ENCODE measurements at places on chromosomes 5 and 9.

GRCh38 chr5:139406963-139407362 is 3.1 kb upstream of the SPATA24 start:
- peak; percentile 4 for DNase-seq

DNA sequence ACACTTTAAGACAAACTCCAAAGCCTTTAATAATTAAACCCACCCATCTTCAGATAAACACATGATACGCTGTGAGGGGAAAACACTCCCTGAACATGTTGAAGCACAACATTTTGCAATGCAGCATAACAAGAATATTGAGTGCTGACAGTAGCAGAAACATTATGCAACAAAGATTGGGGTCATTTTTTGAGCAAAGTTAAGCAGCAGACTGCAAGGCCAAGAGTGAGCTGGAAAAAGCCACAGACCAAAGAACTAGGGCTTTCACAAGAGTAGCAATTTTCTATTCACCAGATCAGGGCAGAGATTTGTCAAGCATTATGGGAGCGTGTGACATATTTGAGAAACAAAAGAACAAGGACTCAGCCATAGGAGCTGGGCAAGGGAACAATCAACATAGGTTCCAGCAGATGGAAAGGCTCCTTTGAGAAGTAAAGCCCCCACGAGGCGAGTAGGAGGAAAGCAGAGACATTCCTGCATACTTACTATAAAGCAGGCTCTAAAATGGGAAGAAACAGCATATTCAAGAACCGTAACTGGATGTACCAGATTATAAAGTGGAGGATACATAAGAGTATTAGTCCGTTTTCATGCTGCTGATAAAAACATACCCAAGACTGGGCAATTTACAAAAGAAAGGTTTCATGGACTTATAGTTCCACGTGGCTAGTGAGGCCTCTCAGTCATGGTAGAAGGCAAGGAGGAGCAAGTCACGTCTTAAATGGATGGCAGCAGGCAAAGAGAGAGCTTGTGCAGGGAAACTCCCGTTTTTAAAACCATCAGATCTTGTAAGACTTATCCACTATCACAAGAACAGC is 4.8 kb upstream of the TTC23L start:
- DNase-seq: no peak

- no peak for DNase-seq
Observed at GRCh38 chr5:53366245-53366644, 114.2 kb upstream of the FST start.

DNA sequence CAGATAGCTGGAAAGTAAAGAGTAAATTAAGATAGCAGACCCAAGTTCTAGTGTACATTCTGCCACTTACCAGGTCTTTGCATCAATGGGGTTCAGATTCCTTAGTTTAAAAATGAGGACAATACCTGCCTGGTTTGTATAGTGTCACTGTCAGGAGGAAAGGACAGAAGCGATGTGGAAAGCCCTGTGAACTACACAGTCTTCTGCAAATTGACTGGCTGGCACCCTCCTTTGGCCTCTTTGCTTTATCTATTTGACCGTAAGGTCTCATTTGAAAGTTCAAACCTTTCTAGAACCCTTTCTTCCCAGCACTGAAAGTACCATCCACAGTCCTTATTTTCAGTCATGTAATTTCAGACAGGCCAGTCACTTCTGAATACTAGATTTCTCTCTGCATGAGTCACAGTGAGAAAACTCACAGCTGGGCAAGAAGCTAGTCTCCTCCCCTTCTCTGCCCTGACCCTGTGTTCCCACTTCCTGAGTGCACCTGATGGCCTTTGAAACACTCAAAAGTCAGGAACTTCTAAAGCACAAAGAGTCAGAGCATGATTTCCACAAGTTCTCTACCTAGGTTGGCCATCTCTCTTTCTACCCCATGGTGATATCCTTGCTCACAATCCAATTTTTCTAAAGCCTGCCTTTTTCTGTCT is 91.3 kb upstream of the RASEF start:
- DNase-seq: no peak

GRCh38 chr9:124411514-124412227 is 3.6 kb downstream of the PSMB7 start:
- DNase-seq: no peak

DNA sequence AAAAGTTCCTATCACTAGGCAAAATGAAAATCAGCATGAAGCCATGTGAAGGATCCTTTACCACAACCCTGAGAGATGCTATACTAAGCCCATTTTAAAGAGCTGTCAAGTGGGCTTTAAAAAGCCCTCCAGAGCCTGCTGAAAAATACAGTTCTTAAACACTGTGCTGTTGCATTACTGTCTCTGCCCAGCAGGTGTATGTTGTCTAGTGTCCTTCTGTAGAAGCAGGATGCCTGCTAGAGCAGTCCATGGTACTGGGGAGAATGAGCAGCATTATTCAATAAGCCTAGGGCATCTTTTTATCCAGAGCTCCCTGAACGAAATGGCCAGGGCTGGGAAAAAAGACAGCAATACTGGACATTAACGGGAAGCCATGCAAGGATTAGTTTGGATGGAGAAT is 126.2 kb upstream of the PLCXD3 start:
- no peak for DNase-seq

DNA sequence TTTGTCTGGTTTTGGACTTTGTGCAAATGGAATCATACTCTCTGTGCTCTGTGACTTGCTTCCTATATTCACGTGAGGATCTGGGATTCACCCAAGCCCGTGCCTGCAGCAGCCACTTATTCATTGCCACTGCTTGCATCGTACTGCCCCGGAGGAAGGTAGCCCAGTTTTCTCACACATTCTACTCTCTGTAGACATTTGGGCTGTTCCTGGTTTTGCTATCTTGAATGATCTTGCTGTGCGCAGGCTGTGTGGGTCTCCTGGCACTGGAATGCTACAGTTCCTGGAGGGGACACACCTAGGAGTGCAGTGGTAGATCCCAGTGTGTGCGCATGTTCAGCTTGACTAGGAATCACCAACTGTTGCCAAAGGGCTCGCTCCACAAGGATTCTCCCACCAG is 99.2 kb upstream of the BOD1 start:
- DNase-seq: no peak

DNA sequence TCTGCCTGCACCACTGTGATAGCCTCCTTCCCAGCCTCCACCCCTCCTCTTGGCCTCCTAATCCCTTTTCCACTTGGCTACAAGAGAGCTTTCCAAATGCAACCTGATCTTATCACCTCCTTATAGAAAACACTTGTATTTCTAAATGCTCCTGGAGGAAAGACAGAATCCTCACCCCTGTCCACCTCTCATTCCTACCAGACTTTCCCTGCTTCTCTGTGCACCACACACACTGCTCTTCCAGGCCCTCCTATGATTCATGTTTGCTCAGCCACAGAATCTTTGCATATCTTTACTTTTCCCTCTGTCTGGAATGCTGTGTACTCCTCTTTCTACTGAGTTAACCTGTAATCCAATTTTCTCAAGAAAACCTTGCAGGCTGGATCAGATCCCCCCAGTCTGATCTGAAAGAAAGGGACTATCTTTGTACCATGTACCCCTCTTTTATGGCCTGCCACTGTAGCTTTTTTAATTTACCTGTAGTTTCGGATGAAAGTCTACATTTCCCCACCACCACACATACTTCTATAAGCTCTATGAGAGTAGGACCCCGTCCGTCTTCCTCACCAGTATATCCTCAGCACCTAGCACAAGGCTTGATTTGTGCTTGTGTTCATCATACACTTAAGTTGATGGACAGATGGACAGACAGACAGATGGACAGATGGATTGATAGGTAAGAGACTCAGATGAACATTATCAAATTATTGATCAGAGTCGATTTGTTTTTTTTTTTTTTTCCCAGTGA is 95.3 kb downstream of the GALNT10 start:
- no peak for DNase-seq

- DNase-seq: no peak
Observed at GRCh38 chr9:103992938-103993579, 101.0 kb upstream of the SMC2 start.

DNA sequence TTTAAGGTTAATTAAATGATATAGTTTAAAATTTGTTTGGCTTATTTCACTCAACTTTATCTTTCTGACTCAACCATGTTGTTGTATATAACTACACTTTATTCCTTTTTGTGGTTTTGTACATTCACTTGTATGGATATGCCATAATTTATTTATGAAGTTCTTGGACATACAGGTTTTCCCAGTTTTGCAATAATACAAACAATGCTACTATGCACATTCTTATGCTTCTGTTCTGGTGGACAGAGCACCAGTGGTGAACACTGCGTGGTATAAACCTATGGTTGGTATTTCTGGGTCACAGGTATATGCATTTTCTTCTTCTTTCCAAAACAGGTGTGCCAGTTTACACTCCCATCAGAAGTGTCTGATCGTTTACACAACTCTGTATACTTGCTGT is 35.7 kb upstream of the TRIM14 start:
- no peak for DNase-seq

DNA sequence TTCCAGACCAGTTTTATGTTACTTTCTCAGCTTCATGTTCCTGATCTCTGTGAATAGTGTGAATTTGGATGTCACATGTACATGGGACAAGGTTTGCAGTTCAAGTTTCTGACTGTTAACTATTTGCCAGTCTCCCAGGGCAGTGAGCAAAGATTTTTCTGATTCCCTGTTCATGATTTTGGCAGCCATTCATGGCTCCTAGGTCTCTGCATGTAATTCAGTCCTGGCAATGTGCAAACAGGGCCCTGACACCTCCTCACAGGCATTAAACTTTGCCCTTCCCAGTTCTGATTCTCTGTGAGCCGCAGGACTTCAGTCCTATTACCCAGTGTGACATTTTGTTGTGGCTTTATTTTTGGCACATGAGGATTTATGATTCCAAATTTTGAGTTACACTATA is 349.7 kb downstream of the ARRDC3 start:
- DNase-seq: no peak

- no peak for DNase-seq
Observed at GRCh38 chr5:6820851-6821479, 107.7 kb downstream of the TENT4A start.

DNA sequence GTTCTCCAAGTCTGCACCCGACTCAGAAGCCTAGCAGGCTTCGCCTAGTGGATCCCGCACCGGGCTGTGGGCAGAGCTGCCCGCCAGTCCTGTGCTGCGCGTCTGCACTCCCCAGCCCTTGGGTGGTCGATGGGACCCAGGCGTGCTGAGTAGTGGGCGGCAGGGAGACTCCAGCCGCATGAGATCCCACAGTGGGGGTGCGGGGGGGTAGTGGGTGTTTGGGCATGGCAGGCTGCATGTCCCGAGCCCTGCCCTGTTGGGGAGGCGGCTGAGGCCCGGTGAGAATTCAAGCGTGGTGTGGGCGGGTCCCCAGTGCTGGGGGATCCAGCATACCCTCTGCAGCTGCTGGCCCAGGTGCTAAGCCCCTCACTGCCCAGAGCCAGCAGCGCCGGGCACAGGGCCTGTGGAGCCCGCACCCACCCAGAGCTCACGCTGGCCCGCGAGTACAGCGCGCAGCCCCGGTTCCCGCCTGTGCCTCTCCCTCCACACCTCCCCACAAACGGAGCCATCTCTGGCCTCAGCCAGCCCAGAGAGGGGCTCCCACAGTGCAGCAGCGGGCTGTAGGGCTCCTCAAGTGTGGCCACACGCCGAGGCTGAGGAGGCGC is 53.9 kb upstream of the BNC2 start:
- no peak for DNase-seq

DNA sequence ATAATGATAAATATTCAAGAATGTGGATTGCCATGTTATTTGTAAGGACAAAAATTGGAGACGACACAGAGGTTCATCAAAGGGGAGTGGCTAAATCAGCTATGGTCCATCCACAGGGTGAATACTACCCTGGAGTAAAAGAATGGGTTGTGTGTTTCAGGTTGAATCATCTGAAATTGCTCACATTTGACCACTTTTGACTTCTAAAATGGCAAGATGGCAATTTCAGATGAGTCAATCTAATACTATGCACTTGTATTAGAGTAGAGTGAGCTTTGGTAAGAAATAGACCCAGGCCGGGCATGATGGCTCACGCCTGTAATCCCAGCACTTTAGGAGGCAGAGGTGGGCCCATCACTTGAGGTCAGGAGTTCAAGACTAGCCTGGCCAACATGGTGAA is 131.8 kb downstream of the GAPVD1 start:
- no peak for DNase-seq

GRCh38 chr5:140140435-140140834 is 14.7 kb downstream of the IGIP start:
- DNase-seq: no peak

GRCh38 chr5:174046558-174046957 is 1.1 kb downstream of the NSG2 start:
- DNase-seq: no peak

- no peak for DNase-seq
Observed at GRCh38 chr9:38127271-38127839, 58.3 kb upstream of the SHB start.

DNA sequence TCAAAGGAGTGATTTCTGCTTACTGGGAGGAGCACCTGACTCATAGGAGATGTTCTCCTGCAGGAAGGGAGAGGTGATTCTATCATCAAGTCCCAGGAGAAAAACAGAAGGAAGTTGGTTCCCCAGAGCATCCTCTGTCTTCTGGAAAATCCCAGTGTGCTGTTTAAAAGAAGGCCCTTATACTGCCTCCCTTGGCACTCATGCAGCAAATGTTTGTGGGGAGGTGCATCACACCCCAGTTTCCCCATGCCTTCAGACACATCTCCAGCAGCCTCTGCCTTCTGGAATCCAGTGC is 63.1 kb downstream of the PPARGC1B start:
- no peak for DNase-seq

DNA sequence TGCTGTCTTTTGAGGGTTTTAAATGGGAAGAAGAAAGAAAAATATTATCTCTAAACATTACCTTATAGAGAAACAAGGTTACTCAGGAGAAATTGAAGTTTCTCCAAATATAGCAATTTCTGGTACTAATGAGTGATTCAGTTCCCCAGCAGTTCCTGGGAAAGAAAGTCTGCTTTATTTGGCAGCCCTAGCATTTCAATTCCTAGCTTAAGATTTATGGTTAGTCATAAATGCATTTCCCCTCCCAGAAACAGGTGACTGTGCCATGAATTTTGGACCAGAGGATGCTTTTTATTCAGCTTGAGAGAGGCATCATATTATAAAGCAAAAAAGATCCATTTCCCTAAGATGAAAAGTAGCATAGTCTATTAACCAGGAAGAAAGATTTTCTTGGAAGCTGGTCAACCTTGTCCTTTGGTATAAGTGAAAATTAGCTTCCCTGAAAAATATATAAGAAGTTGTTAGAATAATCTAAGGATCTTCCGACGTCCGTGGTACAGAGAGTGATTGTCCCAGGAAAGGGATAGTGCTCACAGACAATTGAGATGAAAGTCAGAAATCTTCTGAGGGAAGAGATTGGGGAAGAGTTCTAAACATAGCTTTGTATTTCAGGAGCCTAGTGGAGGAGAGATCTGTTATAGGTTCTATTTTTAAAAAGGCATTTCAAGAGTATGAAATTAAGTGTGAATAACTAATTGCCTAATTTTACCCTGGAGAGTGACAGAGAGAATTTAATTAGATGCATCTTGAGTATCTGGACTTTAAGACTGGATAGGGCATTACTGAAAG is 164.9 kb downstream of the ESM1 start:
- no peak for DNase-seq

DNA sequence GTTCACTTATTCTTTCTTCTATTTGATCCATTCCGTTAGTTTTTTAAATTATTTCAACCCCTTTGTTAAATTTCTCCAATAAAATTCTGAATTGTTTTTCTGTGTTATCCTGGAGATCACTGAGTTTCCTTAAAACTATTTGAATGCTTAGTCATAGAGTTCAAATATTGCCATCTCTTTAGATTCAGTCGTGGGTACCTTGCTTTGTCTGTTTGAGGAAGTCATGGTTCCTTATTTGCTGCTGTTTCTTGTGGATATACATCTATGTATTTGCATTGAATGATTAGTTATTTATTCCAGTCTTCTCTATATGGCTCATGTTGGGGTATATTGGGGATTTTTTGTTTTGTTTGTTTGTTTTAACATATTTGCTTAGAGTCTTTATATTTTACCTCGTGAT is 80.6 kb downstream of the HINT1 start:
- DNase-seq: no peak

Measured in breast epithelium (tissue), 4 donors.